ENCODE measurements at places on chromosomes 4 and X.
A peak's percentile ranks its signal among the peaks of the same experiment; 100 is the strongest.

DNA sequence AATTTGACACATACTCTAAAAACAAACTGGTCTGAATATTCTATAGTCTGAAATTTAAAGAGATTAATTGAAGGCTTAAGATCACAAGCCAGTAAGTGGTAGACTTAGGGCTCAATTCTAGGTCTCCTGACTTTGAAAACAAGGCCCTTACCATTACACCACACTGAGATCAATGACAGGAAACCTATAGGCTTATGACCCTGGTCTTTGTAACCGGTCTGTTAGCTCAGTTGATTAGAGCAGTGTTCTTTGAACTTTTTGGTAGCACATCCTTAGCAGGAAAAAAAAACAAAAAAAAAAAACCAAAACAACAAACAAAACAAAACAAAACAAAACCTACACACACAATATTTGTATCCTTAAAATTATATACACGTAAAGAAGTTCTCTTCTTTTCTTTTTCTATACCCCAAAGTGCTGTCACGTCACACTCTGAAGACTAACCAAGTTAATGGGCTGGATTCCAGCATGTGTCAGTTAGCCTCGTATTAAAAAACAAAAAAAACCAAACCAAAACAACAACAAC, 55.4 kb downstream of the RPS6KA3 start:
- no peak for DNase-seq

DNA sequence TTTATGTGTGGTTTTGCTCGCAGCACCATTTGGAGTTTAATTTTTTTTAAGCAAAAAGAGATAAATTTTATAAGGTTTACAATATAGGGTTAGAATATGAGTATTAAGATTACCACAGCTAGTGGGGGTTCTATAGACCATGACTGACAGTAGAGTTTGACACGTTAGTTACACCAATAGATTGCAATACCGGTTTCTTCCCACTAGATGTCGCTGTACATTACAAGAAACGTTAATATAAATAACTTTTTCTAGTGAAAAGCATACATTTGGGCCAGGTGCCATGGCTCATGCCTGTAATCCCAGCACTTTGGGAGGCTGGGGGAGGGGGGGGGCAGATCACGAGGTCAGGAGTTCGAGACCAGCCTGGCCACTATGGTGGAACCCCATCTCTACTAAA, 433.6 kb downstream of the MAGEB5 start:
- no peak for DNase-seq

DNA sequence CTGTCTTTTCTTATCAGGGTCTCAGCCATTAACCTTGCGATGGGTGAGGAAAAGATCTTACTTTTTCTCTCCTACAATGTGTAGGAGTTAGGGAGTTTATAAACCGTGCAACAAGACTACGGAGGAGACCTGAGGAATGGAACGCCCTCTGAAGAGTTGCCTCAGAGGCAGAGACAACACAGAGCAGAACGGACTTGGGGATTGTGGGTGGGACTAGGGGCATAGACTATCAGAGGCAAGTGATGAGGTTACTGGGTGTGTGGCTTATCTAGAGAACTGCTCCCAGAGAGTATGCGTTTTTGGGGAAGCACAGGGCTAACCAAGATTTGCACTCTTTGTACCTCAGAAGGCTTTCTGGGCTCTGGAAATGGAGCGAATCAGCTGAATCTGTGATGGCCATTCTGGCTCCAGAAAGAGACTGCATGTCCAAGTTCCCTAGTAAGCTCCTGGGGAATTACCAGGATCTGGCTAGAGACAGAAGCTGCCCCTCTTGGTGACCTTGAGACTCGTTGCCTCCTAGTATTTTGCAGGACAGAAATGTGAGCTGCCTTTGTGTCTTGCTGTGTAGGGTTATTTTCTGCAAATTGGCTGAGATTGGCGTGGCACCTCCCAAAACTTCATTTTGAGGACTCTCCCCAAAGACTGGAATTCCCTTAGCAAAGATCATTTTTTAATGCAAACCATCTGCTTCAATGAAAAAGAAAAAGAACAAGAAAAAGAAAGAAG, 118.9 kb downstream of the ARSF start:
- DNase-seq = no peak

DNA sequence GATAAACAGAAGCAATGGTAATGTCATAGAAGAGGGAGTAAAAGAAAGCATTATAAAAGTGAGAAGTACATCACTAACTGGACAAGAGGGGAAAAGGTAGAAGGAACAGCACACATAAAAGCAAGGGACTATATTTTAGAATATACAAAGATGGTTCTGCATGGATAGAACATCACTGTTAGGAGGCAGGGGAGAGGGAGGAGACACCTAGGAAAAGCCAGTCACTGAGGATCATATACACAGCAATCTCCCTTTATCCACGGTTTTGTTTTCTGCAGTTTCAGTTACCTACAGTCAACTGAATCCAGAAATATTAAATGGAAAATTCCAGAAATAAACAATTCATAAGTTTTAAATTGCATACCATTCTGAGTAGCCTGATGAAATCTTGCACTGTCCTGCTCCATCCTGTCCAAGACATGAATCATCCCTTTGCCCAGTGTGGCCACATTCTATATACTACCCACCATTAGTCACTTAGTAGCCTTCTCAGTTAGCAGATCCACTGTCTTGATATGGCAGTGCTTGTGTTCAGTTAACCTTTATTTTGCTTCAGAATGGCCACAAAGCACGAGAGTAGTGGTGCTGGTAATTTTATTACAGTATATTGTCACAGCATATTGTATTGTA, 74.2 kb downstream of the PPA2 start:
- no peak for DNase-seq

GRCh38 chr4:153005899-153006381, 69.8 kb downstream of the FHDC1 start:
- DNase-seq = no peak

DNA sequence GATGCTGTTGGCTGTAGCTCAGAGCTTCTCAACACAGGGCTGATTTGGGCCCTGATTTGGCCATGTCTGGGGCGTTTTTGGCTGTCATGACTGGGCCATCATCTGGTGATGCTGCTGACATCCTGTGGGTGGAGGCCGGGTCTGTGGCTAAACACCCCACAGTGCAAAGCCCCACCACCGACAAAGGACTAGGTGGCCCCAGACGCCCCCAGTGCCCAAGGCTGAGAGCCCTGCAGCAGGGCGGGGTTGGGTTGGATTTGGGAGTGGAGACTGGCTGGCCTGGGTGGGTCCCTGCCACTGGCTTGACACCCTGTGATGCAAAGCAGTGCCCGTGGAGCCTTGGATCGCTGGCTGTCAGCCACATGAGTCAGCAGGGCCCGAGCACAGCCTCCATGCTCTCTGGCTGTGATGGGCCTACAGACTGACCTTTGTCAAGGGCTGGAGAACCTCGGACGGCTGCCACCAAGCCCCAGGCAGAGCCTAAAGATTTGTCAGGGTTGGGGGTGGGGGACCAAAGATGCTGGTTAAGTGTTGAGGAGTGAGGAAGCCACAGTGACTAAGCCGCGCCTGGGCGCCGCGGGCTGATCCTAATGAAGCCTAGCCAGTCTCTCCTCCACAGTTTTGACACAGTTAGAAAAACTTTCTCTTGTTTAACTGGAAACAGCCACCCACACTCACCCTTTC, 28.3 kb downstream of the CYTL1 start:
- DNase-seq = peak; percentile 87

- no peak for DNase-seq
Measured at GRCh38 chrX:123476611-123477219, 256.1 kb downstream of the THOC2 start.

GRCh38 chrX:41236629-41237028, 97.3 kb upstream of the DDX3X start:
- no peak for DNase-seq
